ENCODE measurements at places on chromosomes 4 and X. TPM values are rescaled to one million over a fixed set of nuclear protein-coding genes. Genes with fewer than 3 reads are reported as not detected.

DNA sequence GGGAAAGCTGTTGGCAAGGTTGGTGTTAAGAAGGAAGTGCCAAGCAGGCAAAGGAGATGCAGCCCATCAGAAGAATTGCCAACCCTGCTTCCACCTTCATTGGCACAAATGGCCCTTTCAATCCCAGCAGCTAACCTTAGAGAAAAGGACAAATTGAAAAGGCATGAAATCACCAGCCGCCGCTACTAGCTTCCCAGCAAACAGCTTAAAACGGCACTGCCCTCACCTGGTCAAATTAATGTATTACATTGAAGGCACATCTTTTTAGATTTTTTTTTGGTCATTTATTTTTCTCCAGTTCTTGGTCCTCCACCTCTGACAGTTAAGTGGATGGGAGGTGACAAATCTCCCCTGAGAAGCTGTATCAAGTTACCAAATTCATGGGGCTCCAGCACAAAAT is 51.0 kb upstream of the NHSL2 start:
- peak; percentile 71 for DNase-seq

Gene RHOXF1
- not detected for total RNA-seq

GRCh38 chr4:73099143-73099542 is 29.6 kb upstream of the COX18 start:
- DNase-seq = no peak

DNA sequence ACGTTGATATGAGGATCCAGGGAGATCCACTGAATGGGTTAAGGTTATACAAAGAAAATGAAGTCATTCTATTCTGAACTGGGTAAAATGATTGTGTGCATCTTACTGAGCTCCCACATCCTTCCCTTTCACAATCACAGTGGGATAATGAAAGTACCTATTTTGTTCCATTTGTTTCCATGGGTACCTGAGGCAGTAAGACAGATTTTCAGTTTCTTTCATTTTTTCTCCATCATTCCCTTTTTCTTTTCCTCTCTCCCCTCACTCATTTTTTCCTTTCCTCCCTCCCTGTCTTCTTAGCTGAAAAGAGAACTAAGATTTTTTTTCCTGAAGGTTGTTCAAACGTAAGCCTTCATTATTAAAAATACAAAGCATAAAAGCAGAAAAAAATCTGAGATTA is 4.6 kb downstream of the GRIA2 start:
- DNase-seq = no peak

- DNase-seq = no peak
Observed at GRCh38 chr4:135123632-135124031, 922.0 kb upstream of the PABPC4L start.

Gene GAB1
- total RNA-seq = 15.1 TPM

- peak; percentile 38 for DNase-seq
Observed at GRCh38 chr4:56668267-56668666, 12.8 kb downstream of the HOPX start.

Gene YIPF7
- total RNA-seq = not detected

Gene ADH7
- total RNA-seq = not detected

Gene CENPE
- 49.3 TPM for total RNA-seq

GRCh38 chr4:954211-955020 is 19.0 kb downstream of the DGKQ start:
- DNase-seq = no peak

DNA sequence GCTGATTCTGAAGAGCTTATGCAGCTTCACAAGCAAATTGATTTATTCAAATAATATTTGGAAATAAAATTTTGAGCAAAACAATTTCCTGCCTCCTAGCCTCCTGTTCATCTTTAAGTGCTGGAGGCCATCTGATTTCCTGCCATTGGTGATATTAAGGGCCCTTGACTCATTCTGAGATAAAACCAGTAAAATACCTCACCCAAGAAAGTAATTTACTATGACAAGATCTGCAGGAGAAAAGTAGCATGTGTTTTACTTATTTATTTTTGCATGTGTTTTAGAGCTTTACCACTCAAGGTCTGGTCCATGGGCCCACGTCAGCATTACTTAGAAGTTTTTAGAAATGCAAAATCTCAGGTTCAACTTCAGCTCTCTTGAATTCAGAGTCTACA is 67.7 kb downstream of the DCLK2 start:
- DNase-seq = no peak

DNA sequence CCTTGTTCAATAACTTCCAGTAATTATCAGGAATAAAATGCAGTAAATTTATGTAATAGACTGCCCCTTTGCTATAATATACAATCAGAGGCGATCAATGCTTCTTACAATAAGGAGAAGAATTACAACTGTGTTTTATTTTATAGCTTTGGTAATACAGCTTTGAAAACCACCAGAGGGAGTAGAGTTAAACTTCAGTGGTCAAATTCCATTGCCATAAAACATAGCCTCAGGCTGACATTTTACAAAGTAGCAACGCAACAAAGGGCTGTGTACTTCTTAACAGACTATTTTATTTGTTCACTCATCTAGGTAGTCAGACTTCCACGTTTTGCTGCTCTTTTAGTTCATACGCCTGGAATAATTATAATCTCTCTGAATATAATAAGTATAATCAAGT is 58.5 kb downstream of the TEX13C start:
- DNase-seq = no peak

- no peak for DNase-seq
Observed at GRCh38 chr4:187307131-187307530, 583.5 kb upstream of the FAT1 start.

Gene APOO
- 28.7 TPM for total RNA-seq

Gene MGAT4D
- not detected for total RNA-seq

- DNase-seq = no peak
Observed at GRCh38 chr4:8916906-8917305, 45.3 kb upstream of the HMX1 start.

Gene TLL1
- 1.4 TPM for total RNA-seq

DNA sequence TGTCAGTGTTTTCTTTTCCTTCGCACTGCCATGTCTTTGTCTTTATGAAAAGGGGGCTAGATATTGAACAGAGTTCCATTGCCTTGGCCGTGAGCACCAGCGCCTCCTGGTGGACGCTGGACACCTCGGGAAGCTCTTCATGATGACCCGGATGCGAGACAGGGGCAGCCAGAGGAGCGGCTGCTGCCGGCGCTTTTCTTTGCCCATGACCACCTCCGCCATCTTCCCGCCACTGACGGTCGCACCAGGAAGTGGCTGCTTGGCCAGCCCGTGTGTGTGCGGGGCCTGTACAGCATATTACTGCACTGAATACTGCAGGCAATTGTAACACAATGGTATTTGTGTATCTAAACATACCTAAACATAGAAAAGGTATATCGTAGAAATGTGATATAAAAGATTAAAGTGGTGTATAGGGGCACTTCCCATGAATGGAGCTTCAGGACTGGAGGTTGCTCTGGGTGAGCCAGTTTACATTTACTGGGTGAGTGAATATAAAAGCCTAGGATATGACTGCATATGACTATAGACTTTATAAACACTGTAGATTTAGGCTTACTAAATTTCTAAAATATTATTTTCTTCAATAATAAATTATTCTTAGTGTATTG is 15.8 kb upstream of the GRIA2 start:
- DNase-seq = peak; percentile 9
